Right ventricle myocardium inferior (tissue), 1 donor: ENCODE measurements at places on chromosomes 16 and 17. TPM values are rescaled to one million over a fixed set of nuclear protein-coding genes. Genes with fewer than 3 reads are reported as not detected.
A peak's percentile ranks its signal among the peaks of the same experiment; 100 is the strongest.

TNFRSF17 gene
- total RNA-seq: not detected

GRCh38 chr17:20228410-20228809 is 219.3 kb downstream of the SPECC1 start:
- no peak for DNase-seq

DNA sequence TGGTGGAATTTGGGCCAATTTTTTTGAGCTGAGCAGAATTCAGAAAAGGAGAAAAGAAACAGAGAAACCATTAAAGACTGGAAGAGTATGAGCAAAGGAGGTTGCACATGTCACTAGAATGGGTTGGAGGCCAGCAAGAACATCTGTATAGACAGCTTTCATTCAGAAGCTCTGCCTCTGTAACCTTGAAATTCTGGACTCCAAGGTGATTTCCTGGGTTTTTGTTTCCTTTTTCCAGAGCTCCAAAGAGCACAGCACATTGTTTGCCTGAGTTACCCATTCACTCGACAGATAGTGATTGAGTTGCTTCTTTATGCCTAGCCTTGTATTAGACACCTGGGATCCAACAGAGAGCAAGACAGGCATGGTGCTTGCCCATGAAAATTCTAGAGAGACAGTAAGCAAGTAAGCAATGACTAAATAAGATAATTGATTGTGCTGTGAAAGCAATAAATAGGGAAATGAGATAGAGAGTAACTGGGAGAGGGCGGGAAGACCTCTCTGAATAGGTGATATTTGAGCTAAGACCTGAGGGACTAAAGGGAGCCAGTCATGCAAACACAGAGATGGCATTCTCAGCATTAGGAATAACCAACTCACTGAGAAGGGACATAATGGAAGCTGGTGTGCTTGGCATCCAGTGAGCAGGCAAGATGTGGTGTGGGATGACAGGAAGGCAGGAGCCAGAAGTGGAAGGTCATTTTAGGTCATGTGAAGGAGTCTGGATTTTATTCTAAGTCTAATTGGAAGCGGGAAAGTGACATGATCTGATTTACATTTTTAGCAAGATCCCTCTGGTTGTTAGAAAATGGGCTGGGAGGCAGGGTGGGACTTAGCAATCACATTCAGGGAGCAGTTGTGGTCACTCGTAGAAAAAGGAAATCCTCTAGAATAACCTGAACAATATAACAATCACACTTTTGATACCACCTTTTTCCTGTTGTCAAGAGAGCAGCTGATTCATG is 197.5 kb downstream of the HS3ST3A1 start:
- DNase-seq: no peak

DNA sequence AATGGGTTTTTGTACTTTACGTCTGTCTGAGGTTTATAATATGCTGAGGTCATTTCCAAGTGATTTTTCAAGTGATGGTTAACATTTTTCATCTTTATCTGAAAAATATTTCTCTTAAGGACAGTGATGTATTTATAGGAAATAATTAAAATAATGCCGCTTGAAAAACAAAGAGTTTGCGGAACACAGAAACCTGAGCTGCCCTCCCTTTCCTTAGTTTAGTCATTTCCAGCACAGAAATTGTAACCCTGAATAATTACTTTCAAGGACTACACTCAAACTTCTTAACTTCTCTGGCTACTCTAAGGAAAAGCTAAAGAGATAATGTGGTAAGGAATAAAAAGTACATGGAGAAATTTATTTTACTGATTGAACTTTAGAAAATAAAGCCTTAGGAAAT is 54.6 kb downstream of the MRTFB start:
- DNase-seq: no peak

DNA sequence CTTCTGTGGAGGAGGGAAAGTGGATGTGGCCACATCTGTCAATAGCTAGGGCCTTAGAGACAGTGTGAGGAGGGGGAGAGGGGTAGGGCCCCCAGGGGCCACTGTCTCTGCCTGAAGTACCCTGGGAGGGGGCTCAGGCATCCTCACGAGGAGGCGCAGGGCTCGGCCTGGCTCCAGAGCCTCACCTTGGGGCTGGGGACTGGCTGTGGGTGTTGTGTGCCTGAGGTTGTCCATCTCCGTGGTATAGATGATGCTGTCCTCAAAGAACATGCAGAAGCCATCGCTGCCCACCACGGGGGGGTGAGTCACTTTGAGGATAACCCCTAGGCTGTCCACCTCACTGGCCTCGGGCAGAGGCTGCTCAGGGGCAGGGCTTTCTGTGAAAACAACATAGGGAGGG is 12.1 kb downstream of the PLEKHG4 start:
- no peak for DNase-seq

DNA sequence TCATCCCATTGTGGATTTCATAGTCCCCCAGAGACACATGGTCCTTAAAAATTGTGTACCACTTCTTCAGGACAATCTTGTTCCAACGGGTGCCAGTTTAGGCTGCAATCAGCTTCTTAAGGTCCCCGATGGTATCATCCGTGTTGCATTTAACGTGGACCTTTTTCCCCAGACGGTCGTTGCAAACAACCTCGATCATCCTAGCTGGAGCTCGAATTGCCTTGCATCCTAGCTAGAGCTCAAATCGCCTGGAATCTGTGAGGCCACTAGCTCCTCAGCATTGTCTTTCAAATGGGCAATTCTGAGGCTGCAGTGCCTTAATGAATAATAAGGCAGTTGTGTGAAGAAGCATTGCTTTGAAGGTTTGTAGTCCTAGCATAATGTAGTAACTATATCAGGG is 37.7 kb upstream of the RHBDL3 start:
- DNase-seq: no peak

SP6 gene
- total RNA-seq: 0.19 TPM

- no peak for DNase-seq
Measured at GRCh38 chr17:32451879-32452278, 7.6 kb downstream of the PSMD11 start.

- DNase-seq: no peak
Measured at GRCh38 chr16:11986521-11987057, 10.1 kb downstream of the SNX29 start.

DNA sequence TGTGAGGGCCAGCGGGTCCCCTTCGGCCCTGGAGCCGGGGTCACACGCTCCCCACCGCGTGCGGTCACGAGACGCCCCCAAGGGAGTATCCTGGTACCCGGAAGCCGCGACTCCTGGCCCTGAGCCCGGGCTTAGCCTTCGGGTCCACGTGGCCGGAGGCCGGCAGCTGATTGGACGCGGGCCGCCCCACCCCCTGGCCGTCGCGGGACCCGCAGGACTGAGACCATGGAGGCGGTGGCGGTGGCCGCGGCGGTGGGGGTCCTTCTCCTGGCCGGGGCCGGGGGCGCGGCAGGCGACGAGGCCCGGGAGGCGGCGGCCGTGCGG is at the start of gene NAGLU:
Gene NAGLU, plus strand, starts transcription at position 194 of the 324 bp plus-strand sequence. Its CDS starts 32 bp downstream, at position 226.
- DNase-seq: peak; percentile 98

- DNase-seq: peak; percentile 7
Measured at GRCh38 chr17:73521376-73521775, 122.9 kb downstream of the SDK2 start.

DNA sequence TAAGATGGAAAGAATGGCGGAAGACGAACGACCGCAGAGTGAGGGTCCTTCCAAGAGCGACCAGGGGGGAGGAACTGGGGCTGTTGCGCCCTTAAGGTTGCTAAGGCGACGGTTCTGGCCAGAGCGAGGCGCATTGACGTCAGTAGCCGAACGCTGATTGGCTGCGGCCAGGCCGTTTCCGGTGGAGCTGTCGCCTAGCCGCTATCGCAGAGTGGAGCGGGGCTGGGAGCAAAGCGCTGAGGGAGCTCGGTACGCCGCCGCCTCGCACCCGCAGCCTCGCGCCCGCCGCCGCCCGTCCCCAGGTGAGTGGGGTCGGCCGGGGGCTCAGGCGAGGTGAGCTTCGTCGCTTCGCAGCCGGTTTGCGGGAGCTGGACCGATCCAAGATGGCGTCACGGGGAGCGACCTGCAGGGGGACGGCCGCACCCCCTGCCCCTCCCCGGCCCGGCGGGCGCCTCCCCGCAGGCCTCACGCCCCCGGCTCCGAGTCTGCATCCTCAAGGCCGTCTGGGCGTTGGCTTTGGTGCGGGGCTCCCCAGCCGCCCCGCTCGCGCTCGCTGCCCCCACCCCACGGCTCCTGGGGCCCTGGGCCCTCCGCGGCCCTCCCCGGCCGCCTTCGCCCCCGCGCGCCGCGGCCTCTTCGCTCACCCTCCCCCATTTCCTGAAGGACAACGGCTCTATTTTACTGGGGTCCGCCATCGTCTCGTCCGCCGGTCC is at the start of gene PRKAR1A:
Gene PRKAR1A, plus strand, starts transcription at position 184 of the 713 bp plus-strand sequence. CDS start 2,970 bp downstream, outside the sequence.
- peak; percentile 97 for DNase-seq

RASD1 gene
- total RNA-seq: 45.3 TPM

DNA sequence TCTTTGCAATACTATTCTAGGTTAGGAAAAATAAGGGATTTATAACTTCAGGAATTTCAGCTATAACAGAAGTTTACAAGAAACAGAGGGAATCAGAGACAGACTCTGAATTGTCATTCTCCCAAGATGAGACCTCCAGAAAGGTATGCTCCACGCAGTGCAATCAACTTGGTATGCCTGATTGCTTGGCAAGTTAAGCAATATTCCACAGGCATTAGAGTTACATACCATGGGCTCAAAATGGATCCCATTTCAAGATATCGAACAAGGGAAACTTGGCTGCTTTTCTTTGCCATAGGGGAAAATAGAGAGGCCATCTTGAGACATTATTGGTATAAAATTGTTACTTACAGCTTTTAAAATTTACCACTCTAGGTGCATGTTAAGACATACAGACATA is 615.6 kb upstream of the SOX9 start:
- no peak for DNase-seq

DNA sequence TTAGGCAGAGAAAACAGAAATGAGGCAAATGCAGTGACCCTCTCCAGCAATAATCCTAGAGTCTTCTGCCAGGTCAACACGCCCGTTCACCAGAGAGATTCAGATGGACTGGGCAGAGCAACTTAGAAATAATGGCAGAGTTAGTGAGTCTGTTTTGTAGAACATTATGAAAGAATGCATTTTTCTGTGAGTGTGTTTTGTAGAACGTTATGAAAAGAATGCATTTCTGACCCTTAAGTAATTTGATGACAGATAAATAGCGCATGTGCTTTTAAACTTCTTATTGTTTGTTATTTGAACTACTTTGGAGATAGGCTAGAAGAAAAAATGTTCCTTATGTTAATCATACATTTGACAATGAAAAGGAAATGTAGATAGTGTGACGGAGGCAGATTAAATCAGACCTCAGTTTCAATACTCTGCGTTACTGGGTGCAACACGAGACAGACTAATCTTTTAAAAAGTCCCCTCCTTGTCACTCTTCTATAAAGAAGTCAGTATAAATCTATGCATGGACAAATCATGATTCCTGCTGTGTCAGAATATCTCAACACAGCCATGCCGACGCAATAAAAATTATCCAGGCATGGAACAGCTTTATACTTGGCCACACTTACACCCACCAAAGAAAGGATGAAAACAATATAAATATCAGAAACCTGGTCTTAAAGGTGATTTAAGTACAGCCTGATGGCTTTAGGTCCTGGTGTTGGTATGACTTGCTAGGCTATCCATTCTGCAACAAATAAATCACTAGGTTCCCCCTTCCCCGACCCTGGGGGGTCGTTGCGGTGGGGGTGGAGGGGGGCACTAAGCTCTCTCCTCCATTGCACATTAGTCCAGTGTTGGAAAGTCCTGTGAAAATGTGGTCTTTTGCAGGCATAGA is 47.8 kb downstream of the MARCHF10 start:
- DNase-seq: no peak

DNA sequence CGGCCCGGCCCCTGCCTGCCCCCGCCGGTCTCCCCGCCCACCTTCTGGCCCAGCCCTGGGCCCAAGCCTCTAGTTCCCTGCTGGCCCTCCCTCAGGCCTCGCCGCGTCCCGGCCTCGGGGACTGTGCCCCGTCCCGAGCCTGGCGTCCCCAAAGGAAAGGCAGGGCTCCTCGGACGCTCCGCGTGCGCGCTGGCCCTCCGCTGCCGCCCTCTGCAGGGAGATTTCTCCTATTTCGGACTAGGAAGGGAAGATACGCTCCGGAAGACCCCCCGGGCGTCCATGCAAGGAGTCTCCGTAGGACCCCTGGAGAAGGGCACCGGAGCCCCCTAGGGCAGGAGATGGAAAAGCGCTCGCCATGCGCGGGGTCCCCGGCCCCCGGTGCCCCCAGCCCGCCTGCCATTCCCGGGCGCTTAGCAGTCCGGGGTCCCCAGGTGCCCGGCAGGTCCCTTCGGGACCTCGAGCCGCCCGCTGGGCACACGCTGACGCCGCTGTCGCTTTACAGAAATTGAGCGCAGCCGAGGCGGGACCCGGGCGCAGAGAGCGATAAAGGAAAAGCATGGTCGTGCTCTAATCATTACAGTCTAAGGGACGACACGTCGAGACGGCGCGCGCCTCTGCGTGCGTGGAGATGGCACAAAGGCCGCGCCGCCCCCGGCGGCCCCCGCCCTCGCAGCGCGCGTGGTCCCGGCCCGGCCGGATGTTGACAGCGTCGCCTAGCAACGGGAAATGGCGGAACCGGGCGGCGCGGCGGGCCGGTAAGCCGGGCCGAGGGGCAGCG is at the start of gene CCDC40:
Gene CCDC40, plus strand, starts transcription at position 706 of the 778 bp plus-strand sequence. Its CDS starts 21 bp downstream, at position 727.
- DNase-seq: peak; percentile 94

GRCh38 chr17:79124513-79125209 is 50.0 kb downstream of the ENGASE start:
- no peak for DNase-seq

DNA sequence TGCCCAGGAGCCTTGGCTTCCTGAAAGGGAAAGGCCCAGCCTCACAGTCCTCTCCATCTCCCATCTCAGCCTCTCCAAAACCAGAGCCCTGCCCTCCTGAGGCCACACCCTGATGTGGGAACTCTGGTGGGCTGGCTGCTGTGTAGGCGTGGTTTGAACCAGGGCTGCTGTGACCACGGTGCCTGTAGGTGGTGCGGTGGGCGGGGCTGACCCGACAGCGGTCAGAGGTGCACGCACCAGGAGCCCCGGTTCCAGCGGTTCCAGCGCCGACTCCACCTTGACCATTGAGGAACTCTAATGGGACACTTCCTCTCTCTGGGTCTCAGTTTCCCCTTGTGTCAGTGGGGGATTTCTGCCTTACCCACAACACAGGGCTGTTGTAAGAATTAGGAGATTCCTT is 2.4 kb downstream of the RAP1GAP2 start:
- DNase-seq: peak; percentile 17

SBK1 gene
- total RNA-seq: 1.4 TPM

DNA sequence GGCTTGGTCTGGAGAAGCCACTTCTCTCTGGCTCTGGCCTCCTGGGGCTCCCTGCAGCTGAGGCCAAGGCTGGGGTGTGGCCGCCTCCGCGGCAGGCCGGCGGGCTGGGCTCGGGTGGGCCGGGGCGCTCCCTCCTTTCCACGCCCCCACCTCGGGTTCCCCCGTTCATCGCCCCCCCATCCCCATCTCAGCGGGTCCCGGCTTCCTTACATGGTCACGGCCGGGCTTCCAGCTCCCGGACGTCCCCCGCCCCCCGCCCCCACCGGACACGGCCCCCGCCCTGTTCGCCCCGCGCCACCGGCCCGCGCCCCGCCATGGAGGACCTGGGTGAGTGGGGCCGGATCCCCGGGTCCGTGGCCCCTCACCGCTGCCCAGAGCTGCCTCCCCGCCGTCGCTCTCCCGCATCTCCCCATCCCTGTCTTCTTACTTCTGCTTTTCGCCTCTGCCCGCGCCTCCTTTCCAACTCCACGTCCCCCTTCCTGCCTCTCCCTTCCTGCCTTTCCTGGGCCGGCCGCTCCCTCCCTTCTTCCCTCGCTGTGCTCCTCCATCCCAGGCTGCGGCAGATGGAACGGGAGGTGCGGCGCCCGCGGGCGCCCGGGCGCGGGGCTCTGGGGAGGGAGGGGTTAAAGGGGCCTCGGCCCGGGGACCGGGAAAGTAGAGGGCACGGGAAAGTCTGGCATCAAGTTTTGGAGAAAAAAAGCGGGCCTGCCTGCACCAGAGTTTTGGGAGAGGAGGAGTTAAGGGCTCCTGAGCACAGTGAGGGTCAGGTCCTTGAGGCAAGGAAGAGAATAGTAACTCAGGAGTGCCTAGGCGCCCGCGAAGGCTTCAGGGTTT is at the start of gene TGFB1I1:
Gene TGFB1I1, plus strand, starts transcription at position 278 of the 834 bp plus-strand sequence. Its CDS starts 37 bp downstream, at position 315.
- DNase-seq: no peak
